Effector CD4-positive, alpha-beta T cell (primary cell): ENCODE measurements at places on chromosomes 2 and 18.

DNA sequence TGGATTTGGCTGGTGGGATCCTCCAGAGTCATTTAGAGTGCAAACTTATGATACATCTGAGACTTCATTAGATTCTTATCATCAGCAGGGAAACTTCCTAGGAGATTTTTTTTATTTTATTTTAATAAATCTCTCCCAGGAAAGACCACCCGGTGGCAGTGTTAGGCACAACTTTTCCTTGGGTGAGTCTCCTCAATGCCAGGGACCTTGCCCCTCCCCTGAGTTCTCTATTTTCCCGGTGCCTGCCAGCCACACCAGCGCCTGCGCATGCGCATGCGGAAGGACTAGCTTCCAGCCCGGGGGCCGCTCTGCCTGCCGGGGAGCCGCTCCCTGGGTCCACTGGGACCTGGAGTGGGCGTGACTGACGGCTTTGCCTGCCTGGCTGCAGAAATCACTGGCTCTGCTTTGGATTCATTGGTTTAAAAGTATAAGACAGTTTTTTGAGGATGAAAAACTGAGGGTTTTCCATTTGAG, 86.6 kb downstream of the TMEM182 start:
- DNase-seq: no peak

GRCh38 chr2:216110620-216111019, 1.5 kb downstream of the XRCC5 start:
- DNase-seq: no peak

- DNase-seq: no peak
These were observed 15.9 kb downstream of the RNF152 start for GRCh38 chr18:61876899-61877298.

GRCh38 chr2:15745350-15745749, 153.7 kb downstream of the DDX1 start:
- DNase-seq: no peak

GRCh38 chr2:67646714-67647333, 249.7 kb downstream of the ETAA1 start:
- no peak for DNase-seq

DNA sequence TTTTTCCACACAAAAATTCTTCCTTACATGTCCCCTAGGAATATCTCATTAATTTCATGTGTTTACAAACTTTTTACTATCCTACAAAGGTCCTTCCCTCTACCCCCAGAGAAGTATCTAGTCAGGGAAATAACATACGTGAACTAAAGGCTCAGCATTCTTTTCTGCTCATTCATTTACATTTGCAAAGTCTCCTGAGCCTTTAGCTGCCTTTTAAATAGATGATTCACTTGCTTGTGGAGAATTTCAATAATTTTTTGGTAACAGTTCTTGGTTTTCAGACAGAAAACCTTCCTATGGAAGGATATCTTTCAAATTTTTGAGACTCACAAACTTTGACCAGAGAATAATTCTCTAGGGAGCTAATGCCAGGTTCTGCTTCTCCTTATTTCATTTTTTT, 81.5 kb upstream of the RMDN2 start:
- no peak for DNase-seq

DNA sequence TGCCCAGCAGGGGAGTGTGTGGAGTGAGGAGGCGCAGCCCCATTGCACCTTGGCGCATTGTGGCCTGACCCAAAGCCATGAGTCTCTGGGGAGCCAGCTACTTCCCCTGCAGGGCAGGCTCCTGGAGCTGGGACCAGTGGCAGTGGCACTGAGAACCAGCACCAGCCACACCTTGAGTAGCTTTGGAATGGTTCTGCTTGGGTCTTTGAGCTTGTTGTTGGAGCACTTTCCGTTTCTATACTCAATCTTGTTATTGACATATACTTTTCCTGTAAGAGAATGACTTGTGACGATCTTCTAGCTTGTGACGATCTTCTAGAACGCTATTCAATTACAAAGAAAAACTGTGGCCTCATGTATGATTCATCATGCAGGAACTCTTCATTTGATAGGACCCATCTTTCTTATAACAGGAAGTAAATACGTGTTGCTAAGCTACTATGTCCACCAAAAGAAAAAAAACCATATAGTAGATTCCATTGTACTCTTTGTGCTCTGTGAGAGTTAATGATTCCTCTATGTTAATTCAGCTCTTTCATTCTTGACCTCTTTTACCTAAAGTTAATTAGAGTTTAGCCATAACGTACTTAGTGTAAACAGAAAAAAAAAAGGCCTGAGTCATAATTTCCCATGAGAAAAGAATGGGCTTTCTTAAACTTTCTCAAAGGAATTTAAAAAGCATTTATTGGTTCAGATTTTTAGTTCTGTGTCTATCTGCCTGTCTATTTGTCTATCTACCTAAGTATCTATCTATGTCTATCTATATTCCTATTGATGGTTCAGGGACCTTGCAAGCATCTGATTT, 113.1 kb downstream of the GATA6 start:
- DNase-seq: no peak

DNA sequence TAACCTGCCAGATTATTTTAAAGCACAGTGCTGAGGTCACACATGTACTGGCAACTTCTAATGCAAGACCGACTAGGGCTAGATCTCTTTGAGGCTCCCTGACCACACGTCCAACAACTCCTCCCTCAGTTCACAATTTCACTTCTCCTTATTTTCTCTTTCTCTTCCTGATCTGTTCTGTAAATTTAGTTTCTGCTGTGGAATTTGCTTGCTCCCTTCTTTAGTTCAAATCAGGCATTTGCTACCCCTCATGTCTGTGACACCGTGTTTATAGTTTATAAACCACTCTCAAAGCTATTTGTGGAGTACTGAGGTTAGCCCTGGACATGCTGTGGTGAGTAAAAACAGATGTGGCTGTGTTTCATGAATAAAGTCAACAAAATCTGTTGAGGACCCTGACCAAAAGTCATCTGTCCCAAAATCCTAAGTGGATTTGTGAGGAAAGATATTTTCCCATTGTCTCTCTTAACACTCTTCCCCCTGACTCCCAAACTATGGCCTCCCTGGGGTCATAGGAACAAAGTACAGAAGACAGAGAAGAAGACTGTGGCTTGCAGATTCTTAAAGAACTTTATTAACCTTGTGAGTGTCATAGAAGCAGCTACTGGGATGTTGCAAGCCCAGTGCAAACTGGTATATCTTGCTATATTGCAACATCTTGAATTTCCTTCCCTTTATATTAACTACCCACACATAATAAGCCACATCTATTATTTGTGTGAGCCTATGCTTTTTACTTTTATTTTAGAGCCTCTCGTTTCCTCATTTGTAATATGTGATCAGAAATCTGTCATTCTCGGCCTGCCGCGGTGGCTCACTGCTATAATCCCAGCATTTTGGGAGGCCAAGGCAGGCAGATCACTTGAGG, 3.5 kb upstream of the NAGK start:
- no peak for DNase-seq

GRCh38 chr2:128736689-128737545, 418.2 kb upstream of the HS6ST1 start:
- DNase-seq: peak; percentile 26

DNA sequence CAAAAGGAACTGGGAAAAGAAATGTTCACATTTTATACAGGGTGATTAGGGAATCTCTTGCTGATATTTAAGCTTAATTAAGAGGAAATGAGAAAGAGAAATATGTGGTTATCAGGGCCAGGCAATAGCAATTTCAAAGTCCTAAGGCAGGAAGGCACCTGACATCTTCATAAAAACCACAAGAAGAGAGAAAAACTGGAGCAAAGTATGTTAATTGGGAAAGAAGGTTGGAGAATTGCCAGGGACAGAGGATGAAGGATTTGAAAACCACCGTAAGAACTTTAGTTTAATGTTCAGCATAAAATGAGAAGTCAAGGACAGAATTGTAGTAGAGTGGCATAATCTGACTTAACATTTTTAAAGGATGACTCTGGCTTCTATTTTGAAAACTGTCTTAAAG, 691.8 kb upstream of the NRXN1 start:
- DNase-seq: no peak

DNA sequence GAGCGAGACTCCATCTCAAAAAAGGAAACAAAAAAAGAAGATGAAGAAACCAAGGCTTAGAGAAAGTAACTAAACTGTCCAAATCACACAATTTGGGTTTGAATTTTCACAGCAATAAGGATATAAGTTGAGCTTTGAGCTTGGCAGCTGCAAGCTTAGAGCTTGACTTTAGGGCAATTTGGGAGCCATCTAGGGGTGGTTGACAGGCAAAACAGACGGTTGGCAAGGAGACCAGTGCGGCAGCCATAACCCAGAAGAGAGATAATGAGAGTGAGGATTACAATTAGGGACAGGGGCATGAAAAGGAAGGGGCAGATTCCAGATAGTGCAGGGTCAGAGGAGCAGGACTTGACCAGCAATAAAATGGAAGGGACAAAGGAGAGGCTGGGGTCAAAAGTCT, 382.2 kb upstream of the HNRNPA3 start:
- DNase-seq: no peak

GRCh38 chr2:96207073-96207773, 1.4 kb downstream of the STARD7 start:
- no peak for DNase-seq

DNA sequence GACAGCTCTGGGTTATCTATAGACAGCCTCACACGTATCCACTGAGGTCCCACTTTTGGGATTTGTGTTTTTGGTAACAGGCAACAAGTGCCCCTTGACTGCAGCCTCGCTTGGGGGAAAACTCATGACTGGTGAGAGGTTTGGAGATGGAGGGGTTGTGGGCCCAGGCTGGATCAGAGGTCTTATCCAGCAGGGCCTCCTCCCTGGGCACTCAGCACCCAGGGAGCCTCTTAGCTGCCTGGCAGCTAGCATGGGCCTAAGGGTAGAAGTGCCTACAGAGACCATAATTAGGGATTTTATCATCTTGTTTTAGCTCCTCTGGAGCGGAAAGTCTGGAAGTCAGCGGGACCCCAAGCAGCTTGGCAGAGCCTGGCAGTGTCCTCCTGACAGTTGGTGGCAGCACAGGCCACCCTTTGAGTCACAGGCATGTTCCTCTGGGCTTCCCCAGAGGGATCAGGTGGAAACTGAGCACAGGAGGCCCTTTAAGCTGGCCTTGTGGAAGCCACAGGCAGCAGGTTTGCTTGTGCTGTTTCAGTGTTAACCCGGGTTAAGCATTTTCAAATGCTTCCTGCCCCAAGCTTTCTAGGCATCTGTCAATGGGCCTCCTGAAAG, 143.1 kb downstream of the KCTD1 start:
- DNase-seq: no peak

- no peak for DNase-seq
These were observed 212.0 kb upstream of the NABP1 start for GRCh38 chr2:191465766-191466420.

- DNase-seq: no peak
These were observed 46.7 kb downstream of the NBEAL1 start for GRCh38 chr2:203061346-203061745.

DNA sequence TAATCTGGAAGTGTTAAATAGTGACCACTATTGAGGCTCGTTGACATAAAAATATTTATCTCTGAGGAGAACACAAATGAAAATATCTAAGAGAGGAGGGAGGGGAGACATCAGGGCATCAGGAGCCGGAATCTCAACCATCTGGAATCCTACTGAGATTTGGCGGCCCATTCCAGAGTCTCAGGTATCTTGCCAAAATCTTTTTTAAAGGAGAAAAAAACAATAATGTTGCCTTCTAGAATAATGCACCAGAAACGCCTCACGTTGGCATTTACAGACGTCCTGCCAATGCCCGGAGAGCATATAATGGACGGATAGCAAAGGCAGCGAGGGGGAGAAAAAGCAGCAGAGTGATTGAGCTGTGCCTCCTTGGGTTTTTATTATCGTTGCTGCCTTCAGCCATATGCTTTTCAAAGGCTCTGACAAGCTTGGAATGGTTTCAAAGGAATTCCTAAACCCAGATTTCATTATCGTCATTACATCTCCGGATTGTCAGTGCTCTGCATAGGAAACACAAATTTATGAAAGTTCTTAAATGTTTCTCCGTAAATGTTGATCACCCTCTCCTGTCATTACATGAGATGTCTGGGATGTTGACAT, 30.9 kb upstream of the EGR4 start:
- no peak for DNase-seq

GRCh38 chr18:8860845-8861642, 155.7 kb downstream of the MTCL1 start:
- no peak for DNase-seq

DNA sequence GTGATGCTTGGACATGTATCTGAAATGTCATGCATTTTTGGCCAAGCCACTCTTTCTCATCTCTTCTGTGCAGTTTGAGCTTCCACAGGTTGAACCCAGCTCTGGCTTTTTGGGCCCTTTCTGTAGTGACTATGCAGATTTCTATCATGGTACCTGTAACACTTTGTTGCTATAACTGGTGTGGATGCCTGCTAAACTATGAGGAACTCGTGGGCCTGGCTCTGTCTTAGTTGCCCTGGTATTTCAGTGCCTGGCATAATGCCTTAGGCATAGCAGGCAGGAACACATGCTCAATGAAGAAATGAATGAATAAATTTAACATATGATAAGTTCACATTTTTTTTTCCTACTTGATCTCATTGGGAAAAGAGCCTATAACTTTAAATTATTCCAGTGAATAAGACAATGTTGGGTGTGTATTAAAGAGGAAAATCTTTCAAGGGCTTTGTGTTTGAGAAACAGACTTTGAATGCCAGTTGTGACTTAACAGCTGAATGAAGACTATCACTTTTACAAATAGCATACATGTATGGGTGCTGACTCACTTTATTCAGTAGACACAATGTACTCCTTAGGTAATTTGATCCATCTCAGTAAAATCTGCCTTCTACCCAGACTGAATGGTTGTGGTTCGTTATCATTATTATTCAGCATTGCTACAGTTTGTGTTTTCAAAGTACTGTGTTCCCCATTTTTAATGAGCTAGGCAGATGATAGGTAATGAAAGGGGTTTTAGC, 86.4 kb upstream of the MAP4K3 start:
- no peak for DNase-seq

GRCh38 chr18:78510091-78510490, 469.5 kb upstream of the SALL3 start:
- DNase-seq: no peak

DNA sequence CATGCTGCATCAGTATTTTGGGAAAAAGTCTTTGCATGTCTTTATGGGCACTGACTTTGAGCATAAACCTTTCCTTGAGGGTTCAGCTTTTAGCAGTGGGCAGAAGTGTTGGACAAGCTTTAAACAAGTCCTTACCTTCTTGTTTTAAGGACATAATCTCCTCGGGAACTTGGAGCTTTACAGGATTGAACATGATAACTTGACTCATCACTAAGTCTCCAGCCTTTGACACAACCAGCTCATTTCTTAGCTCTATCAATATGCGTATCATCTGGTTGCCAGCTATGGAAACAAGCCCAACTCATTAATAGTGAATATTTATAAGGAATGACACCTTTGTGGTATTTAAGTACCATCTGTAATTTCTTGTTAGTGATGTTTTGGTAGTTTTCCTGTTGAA, 21.0 kb upstream of the RAB27B start:
- DNase-seq: no peak

DNA sequence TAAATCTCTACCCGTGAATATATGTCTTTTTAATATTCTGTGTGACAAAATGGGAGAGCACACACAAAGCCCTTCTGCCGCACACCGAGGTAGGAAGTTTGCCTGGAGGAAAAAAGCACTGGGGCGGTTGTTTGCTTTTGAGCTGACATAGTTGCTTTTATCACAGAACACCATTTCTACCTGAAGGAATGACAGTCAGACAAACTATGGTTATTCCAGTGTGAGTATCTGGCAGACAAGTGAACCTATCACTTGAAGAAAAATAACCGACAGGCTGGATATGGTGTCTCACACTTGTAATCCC, 67.6 kb upstream of the SERTAD2 start:
- no peak for DNase-seq

- DNase-seq: no peak
These were observed 67.1 kb downstream of the PXDN start for GRCh38 chr2:1676913-1677820.
